Right cardiac atrium (tissue), 5 donors: ENCODE measurements at places on chromosomes 7 and 10. TPM values are rescaled to one million over a fixed set of nuclear protein-coding genes. Genes with fewer than 3 reads are reported as not detected.

Gene PSMC2
- 120 TPM for total RNA-seq

- DNase-seq, result peak; percentile 40
Observed at GRCh38 chr10:43702213-43702935, 53.7 kb upstream of the ZNF32 start.

GRCh38 chr10:96401036-96401435 lies 42.2 kb upstream of the OPALIN start:
- DNase-seq, result no peak

DNA sequence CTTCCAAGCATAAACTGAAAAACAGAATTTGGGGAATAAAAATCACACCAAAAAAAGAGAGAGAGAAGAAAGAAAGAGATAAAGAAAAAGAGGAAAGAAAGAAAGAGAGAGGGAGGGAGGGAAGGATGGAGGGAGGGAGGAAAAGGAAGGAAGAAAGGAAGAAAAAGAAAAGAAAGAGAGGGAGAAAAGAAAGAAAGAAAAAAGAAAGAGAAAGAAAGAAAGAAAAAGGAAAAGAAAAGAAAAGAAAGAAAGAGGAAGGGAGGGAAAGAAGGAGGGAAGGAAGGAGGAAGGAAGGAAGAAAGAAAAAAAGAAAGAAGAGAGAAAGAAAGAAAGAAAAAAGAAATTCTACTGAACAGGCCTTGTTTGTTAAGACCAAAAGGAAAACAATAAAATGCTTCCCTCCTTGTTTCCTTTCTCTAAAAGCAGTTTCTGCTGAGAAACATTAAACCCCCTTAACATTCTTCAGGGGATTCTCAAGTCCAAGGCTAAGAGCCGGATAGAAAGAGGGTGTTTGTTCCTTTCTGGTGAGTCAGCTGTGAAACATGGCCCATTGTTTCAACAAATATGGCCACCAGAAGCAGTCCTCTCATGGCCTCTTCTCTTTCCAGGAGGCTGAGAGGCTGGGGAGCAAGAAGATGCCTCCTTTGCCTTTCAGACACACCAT lies 46.9 kb upstream of the GPAM start:
- DNase-seq, result no peak

Gene CLDN12
- total RNA-seq, result 34.9 TPM

GRCh38 chr10:85598646-85599045 lies 767.9 kb downstream of the GRID1 start:
- DNase-seq, result no peak

DNA sequence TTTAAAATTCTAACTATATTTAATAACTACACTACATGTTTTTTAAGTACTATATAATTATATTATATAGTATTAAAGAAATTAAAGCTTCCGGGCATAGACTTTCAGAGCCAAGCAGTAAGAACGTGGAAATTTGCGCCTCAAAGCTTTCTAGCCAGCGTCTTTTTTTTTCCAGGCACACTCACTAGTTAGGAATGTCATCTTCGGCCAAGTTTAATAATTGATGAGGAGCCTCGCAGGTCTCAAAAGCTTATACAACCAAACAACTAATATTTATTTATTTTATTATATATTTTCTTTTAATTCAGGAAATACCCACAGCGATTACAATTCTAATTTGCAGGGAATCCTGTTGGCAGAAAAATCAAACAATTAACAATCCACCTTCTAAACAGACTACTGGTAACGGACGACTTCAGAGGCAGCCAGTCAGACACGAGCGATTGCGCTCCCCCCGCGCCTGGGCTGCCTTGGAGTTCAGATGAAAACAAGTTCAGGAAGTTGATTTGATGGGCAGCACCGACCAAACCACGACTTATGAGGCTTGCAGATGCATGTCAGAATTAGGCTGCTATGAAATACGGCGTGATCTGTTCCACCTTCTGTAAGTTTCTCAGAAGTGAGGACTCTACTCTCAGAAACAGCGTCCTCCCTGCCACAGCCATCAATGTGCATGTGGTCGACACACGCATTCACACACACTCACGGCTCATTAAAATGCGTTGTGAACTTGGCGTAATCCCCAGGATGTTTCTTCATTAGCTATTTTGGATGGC lies 431.8 kb upstream of the MGMT start:
- DNase-seq, result no peak
